Activated CD4-positive, alpha-beta memory T cell treated with anti-CD3 and anti-CD28 coated beads for 36 hours (primary cell): ENCODE measurements at places on chromosomes 3 and 15.

GRCh38 chr15:49300856-49301255 lies 122.2 kb upstream of the FGF7 start:
- DNase-seq, result no peak

- no peak for DNase-seq
These were observed 32.0 kb downstream of the HRH1 start for GRCh38 chr3:11186318-11186692.

- no peak for DNase-seq
These were observed 13.4 kb downstream of the LRIG1 start for GRCh38 chr3:66487465-66487864.

DNA sequence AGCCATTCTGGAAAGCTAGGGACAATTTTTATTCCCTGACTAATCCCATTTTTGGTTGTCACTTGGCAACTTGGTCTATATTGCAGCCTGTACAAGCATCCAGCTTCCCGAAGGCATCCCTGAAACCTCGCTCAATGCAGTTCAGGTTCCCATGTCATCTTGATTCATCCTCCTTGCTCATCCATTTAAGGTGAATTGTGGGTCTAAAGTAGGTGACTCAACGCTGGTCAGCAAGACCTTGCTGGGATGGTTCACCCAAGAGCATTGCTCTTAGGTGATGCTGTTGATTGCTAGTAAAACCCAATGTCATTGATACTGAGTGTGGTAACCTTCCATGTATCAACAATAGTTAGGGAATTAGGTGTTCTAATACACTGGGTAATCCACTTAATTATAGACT lies 13.1 kb upstream of the RAB8B start:
- DNase-seq, result no peak

DNA sequence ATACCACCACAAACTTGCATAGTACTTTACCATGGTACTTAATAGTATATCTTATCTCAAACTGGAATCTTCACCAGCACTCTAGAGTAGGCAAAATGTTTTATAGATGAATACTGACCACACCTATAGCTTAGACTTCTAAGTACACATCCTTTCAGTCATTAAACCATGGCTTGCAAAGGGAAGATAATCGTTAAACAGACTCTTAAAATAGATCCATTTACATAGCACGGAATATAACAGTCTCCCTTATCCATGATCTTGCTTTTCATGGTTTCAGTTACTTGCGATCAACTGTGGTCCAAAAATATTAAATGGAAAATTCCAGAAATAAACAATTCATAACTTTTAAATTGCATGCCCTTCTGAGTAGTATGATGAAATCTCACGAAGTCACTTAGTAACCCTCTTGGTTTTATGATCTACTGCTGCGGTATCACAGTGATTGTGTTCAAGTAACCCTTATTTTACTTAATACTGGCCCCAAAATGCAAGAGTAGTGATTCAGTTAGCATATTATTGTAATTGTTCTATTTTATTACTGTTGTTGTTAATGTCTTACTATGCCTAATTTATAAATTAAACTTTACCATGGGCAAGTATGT lies 111.4 kb downstream of the HERC1 start:
- DNase-seq, result no peak

DNA sequence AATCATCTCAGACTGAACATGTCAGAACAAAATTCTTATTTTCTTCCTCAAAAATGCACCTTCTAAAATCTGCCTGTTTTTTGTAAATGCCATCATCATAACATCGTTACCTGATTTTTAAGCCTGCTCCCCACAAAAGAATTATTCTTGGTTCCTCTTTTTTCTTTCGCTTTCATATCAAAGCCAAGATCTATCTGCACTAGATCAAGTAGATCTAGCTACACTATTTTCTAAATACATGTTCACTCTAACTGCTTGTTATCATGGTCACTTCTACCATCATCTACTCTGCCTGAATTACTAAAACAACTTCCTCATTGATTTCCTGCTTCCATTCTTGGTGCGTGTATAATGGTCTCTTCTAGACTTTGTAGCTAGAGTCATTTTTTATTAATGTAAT lies 217.7 kb downstream of the ARPP21 start:
- DNase-seq, result no peak

DNA sequence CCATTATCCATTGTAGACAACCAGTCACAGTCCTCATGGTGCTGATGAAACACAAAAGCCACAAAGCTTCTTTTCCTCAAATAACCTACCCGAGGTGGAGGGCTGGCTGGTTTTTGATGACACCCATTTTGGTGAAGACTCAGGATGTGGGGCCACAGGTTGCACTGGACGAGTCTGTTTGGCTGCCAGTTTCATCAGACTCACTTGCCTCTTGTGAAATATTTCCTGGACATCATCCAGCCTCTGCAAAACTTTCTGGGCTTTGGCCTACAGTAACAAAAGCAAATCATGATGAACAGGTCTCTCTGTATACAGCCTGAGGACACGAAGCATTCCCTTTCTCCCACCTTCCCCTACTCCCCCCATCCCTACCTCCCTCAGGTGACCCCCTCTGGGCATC lies 42.2 kb downstream of the B3GNT5 start:
- DNase-seq, result no peak

GRCh38 chr3:73637042-73637441 lies 12.3 kb upstream of the PDZRN3 start:
- no peak for DNase-seq

DNA sequence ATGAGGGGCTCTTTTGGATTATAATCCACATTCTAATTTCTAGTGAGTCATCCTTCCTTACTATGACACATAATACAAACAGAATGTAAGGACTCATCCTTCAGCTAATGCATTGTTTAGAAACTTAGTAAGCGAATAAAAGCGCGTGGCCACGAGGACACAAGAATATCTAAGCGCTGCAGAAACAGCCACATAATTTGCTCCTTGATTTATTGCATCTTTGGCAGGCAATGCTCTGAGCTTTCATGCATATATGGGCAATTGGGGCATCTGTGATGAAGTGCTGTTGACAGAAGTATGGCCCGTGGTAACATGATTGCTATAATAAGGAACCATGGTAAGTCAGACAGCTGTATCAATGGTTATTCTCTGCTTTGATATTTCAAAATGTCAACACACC lies 191.3 kb upstream of the ZNF385D start:
- no peak for DNase-seq

GRCh38 chr3:24287755-24288450 lies 206.7 kb downstream of the THRB start:
- no peak for DNase-seq

DNA sequence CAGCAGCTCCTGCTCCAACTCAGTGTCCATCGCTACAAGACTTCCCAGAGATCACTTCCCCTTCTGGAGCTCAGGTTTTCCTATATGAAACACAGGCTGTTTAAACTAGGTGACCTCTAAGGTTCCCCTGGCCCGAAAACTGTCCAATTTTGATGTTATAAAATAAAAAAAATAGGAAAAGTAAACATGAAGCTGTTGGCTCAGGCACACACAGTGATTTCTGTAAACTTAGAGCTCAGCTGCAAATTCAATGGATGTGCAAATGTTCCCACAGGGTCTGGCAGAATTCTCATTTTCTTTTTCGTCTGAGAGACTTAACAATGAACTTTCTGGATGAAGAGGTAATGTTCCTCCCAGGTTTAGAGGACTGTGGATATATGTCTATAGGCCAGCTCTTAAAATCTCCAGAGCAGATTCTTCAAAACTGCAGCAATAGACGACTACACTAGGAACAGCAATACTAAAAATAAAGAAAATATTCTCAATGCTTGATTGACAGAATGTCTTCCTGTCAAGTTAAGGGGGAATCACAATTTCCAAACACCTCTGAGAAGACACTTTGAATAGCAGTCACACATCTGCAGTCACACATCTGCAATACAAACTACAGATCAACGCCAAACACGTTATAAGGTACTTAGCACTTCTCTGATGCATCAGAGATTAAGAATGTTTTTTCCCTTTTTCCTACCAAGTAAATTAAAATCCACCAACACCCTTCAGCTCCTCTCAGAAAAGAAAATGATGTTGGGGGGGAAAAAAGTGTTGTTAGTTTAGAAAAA lies 2.8 kb downstream of the NUP210 start:
- DNase-seq, result no peak

DNA sequence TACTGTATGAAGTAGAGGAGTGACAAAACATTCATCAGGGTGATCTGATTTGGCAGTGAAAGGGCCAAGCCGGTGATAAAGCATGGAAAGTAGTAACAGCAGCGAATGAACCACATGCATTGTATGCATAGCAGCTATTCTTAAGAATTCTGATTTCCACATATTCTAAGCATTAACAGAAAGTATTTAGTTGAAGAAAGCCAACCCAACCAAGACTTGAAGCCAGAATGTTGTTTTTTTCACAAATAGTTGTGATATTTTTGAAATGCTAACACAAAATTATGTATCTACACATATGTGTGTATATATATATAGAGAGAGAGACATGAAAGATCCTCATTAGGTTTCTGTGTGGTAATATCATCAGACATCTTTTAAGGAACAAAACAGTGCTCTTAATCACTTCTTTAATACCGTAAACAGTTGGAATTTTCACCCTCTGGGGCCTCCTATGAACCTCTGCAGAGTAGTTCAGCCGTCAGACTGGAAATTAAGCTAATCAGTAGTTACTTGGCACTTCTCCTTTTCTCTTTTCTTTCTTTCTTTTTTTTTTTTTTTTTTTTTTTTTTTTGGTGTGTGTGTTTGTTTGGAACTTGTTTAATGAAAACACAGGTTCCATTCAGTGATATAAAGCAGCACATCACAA lies 139.6 kb downstream of the CMSS1 start:
- DNase-seq, result no peak
